ENCODE measurements at places on chromosomes 6 and 20. TPM values are rescaled to one million over a fixed set of nuclear protein-coding genes. Genes with fewer than 3 reads are reported as not detected.

- no peaks in the 10 kb centered on the region for H3K27me3 ChIP-seq
- no peaks in the 10 kb centered on the region for H3K36me3 ChIP-seq
- H3K4me3 ChIP-seq = no peak overlapping the region
- no peak overlapping the region for H3K27ac ChIP-seq
- DNase-seq = no peak
These were observed 261.7 kb upstream of the NOX3 start for GRCh38 chr6:155717374-155717773.

DNA sequence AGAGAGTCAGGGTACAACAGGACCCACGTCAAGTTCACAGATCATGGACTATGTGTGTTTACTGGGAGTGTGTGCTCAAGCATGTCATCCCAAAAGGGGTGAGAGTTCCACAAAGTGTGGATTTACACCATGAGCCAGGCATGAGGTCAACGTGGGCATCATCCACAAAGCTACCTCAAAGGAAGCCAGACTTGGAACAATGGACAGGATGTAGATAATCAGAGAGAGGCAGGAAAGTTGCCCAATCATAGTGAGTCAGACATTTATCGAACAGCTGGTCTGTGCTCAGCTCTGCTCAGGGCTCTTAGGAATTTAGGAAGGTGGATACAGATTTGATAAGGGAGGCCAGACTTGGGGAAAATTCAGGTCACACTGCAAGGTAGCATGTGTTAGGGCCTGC is 317.2 kb upstream of the CDYL start:
- no peak for DNase-seq
- H3K27ac ChIP-seq = no peak overlapping the region
- H3K36me3 ChIP-seq = no peaks in the 10 kb centered on the region
- H3K27me3 ChIP-seq = no peaks in the 10 kb centered on the region

- no peak overlapping the region for H3K4me3 ChIP-seq
- H3K4me1 ChIP-seq = peaks cover 3% of the 10 kb centered on the region
- peak overlapping the region; percentile 25 for H3K27ac ChIP-seq
- H3K27me3 ChIP-seq = peaks cover 3% of the 10 kb centered on the region
These were observed 17.4 kb downstream of the MYLK4 start for GRCh38 chr6:2733324-2733723.

DNA sequence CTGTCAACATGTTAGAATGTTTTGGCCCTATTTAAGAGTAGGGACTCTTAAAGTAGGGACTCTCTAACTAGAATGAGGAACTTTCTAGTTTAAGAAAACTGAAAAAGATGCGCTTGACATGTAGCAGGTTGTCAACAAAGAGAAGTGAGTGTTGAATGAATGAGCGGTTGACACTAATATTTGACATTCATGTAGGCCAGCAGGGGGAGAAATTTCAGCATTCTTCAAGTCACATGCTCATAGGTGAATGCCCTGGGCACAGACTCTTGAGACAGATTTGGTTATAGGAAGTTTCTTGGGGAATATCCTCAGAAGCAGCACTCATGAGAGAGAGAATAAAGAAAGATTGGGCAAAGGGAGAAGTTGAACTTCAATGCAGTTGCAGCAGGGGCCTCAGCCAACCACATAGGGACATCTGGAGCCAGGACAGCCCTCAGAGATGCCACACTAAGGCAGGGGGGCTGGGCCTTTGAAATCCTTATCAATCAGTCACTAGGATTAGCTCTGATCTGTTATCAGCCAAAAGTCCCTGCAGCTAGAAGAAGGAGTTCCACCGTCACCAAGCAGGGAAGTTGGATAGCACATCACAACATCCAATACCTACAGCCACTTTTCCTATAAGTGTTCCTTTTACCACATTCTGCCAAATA is 145.1 kb upstream of the FKBP1C start:
- no peaks in the 10 kb centered on the region for H3K36me3 ChIP-seq
- no peaks in the 10 kb centered on the region for H3K27me3 ChIP-seq
- DNase-seq = no peak

- H3K27ac ChIP-seq = no peak overlapping the region
- H3K4me1 ChIP-seq = no peaks in the 10 kb centered on the region
- no peaks in the 10 kb centered on the region for H3K27me3 ChIP-seq
- no peak overlapping the region for H3K4me3 ChIP-seq
These were observed 72.0 kb downstream of the OPRM1 start for GRCh38 chr6:154111025-154111424.

DNA sequence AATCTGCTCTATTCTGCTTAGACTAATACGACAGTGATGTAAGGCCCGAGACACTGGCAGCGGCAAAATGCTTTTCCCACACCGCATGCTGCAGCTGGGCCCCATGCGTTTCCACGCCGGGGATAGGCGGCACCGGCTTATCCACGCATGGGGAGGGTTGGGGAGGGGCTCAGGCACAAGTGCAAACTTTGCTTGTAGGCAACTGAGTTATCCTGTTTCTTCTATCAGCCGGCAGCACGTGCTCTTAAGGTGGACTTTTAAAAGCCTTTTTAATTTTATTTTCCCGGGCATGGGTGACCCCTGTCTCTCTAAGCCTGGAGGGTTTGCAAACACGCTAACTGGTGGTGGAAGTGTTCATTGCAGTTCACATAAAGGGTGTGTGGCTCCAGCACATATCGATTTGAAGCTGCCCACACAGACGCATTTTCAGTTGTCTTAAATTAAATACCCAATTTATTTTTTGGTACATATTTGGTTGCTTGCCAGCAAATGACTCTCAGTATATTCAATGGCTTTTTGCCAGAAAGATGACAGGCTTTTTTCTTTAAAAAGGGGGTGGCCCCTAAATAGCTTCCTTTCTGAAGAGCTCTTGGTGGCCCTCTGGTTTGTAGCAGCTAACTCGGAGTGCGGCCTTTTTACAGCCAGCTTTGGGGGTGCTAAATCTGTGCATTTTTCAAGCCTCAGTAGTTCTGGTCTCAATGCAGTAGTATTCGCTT is 561.8 kb upstream of the AGPAT4 start:
- no peaks in the 10 kb centered on the region for H3K27me3 ChIP-seq
- no peak overlapping the region for H3K27ac ChIP-seq
- no peak overlapping the region for H3K4me3 ChIP-seq
- DNase-seq = no peak

SNAP91 gene
- 0.72 TPM for total RNA-seq

DNA sequence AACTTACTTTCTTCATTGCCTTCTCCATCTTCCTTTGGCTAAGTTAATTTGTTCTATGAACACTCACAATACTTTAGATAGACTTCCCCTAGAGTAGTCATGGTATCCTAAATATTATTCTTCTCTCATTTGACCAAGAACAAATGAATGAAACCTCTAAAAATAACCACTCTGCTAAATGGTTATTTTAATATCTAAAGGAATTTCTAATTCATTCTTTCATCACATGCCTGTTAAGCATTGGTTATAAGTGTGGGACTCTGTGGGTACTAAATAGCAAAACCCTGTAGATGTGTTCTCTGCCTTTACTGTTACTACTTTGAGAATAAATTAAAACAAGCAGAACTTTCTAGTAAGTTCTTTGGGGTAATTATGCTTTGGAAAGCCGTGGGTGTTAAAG is 138.9 kb downstream of the EYA4 start:
- no peaks in the 10 kb centered on the region for H3K36me3 ChIP-seq
- DNase-seq = no peak
- H3K27me3 ChIP-seq = no peaks in the 10 kb centered on the region
- H3K4me1 ChIP-seq = no peaks in the 10 kb centered on the region
- no peak overlapping the region for H3K4me3 ChIP-seq

GRCh38 chr6:157527471-157527907 is 146.5 kb downstream of the ZDHHC14 start:
- H3K27me3 ChIP-seq = peaks cover 4% of the 10 kb centered on the region
- DNase-seq = no peak
- H3K27ac ChIP-seq = no peak overlapping the region

FAM209B gene
- not detected for total RNA-seq

DNA sequence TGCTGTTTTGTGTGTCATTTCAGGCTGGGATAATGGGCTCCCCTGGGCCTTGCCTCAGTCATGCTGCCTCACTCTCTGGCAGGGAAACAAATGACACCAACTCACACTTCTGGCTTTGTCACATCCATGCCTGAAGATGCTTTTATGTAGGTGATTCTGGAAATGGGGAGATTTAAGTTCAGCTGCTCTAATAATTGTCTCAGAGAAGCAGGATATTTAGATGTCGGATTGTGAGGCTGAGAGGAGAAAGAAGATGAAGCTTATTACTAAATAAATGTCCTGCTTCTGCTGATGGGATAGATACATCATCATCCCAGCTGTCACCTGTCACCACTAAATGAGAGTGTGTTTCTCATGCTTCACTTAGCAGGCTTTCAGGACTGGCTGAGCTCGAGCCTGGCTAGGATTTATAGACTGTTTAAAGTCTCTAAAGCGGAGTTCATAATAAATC is 480.2 kb upstream of the SPTLC3 start:
- DNase-seq = no peak
- no peaks in the 10 kb centered on the region for H3K4me1 ChIP-seq
- no peaks in the 10 kb centered on the region for H3K27me3 ChIP-seq
- H3K36me3 ChIP-seq = no peaks in the 10 kb centered on the region
- no peak overlapping the region for H3K27ac ChIP-seq

ARMH2 gene
- not detected for total RNA-seq

DNA sequence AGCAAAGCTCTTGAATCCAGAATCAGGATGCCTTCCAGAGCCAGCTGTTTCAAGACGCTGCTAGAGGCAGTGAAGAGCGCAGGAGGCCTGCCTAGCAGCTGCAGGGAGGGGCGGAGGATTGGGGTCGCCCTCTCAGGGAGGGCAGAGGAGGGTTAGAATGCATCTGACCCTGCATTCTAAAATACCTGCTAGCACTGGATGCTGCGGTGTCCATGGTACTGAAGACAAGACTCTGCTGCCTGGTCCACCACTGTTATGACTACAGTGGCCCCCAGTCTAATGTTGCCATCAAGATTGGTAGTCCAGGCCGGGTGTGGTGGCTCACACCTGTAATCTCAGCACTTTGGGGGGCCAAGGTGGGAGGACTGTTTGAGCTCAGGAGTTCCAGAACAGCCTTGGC is 193.7 kb upstream of the PROKR2 start:
- H3K27me3 ChIP-seq = no peaks in the 10 kb centered on the region
- H3K27ac ChIP-seq = no peak overlapping the region
- peaks cover 3% of the 10 kb centered on the region for H3K4me1 ChIP-seq
- DNase-seq = peak; percentile 73
- H3K4me3 ChIP-seq = no peak overlapping the region

DNA sequence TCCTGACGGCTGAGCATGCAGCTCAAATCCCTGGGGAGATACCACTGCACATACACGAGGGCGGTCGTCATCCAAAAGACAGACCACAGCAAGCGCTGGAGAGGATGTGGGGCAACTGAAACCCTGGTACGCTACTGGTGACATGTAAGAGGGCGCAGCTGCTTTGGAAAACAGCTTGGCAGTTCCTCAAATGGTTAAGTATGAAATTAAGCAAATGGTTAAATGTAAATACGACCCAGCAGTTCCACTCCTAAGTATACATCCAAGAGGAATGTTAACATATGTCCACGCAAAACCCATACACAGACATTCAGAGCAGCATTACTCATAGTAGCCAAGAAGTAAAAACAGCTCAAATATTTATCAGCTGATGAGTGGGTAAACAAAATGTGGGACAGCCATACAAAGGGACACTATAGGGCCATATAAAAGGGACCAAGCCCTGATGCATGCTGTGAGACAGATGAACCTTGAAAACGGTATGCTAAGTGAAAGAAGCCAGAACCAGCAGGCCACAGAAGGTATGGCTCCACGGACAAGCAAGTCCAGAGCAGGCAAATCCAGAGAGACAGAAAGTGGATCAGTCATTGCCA is 38.5 kb downstream of the RIPOR3 start:
- H3K27me3 ChIP-seq = no peaks in the 10 kb centered on the region
- no peak overlapping the region for H3K4me3 ChIP-seq
- no peak for DNase-seq
- H3K27ac ChIP-seq = no peak overlapping the region

Data from osteoblast (primary cell).